ENCODE measurements at places on chromosomes 5 and 9.

- no peak for DNase-seq
Measured at GRCh38 chr9:95213117-95213516, 104.4 kb downstream of the FANCC start.

GRCh38 chr9:126705767-126706697 lies 92.3 kb downstream of the LMX1B start:
- DNase-seq = no peak

DNA sequence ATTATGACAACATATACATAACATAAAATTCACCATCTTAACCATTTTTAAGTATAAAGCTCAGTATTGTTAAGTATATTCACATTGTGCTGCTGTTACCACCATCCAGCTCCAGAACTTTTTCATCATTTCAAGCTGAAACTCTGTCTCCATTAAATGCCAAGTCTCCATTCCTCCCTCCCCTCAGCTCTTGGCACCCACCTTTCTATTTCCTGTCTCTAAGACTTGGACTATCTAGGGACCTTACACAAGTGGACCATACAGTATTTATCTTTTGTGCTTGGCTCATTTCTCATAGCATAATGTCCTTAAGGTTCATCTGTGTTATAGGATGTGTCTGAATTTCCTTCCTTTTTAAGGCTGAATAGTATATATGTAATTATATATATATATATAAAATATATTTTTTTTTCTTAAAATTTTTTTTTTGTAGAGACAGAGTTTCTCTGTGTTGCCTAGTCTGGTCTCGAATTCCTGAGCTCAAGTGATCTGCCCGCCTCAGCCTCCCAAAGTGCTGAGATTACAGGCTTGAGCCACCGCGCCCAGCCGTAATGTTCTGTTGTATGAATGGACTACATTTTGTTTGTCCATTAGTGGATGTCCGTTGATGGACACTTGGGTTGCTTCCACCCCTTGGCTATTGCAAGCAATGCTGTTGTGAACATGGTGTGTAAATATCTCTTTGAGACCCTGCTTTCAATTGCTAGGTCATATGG lies 72.3 kb downstream of the EHMT1 start:
- no peak for DNase-seq

DNA sequence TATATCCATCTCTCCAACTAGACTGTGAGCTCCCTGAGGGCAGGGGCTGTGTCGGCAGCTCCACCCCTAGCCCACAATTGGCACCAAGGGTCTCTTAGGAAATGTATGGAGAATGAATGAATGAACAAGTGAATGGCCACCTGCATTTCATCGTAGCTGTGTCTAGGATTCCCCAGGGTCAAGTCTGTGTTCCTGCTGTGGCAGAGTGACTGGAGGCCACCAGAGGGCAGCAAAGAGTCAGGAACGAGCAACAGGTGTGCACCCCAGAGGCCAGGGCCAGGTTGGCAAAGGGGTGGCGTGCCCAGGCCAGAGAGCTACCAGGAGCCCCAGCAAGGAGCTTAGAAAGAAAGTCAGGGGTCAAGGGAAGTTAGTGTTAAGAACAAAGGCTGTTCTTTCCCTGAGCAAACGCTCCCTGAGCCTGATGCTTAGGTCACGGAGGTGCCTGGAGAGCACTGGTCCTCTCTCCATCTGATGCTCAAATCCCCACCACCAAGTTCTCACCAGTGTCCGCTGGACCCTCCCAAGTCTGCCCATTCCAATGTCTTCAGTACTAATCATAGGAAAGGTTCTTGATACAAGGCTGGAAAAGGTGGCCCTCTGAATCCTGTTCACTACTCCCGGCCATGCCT lies 160.7 kb downstream of the PAX5 start:
- no peak for DNase-seq

- no peak for DNase-seq
Measured at GRCh38 chr9:14131356-14132088, 182.4 kb downstream of the NFIB start.

DNA sequence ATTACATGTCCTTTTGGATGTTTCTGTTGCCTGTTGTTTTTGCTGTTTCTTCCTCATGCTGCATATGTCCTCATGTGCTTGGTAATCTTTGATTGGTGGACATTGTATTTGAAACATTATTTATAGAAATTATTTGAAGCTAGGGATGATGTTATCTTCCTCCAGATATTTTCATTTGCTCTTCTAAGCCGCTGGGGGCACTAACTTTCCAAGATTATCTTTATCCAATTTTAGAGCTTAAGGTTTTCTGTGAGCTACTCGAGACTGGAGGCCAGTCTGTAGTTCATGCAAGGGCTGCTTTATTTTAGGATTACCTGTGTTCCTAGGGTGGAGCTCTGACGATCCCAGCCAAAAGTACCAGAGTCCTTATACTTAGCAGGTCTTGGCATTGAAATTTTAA lies 40.9 kb downstream of the STX17 start:
- no peak for DNase-seq
